ENCODE measurements at places on chromosomes 6 and 20.

- no peak for DNase-seq
Observed at GRCh38 chr6:11367638-11368199, 135.3 kb upstream of the NEDD9 start.

DNA sequence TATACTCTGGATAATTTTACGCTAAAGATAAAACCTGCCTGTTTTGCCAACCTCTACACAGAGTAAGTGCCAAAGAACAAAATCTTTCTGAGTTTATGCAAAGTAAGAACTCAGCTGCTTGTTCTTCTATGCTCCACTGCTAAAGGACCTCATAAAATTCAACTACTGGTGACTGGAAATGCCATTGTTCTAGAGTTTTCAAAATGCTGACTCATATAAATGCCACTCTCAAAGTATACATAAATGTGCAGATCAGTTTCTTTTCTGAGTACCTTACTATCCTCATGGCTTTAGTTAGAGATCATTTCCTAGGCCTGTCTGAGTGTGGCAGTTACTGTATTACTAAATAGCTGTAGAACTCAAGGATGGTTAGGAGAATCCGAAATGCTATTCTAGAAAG is 45.6 kb downstream of the LYRM4 start:
- no peak for DNase-seq

DNA sequence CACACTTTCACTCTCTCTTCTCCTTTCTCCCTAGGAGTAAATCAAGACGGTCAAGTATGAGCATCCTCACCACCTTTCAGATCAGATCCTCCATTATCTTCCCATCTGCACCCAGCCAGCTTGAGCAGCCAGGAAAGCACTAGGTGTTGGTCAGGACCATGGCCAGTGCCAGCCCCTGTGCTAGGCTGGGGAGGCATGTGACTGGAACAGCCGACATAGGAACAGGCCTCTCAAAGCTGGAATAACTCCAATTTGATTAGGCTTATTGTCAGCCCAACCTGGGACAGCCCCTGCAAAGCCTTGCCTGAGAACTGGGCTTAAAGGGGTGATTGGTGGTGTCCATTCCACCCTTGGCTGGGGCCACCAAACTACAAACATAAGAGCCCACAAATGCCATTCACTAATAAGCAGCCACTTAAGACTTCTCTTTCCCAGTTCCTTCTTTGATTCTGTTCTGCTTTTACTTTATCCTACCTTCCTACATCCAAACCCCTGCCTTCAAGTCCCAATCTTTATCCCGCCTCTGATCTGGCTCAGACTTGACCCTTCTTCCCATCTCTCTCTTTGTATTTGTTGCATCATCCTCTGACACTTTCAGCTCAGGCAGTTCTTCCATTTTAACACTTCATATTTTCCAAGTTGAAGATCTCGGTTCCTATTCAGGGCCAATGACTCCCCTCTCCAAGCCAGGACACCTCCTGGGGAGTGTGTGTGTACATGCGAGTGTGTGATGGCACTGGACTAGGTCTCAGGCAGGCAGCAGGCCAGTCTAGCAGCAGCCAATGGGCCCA is 4.5 kb upstream of the TREM2 start:
- peak; percentile 65 for DNase-seq

- DNase-seq, result no peak
Observed at GRCh38 chr6:169808608-169808967, 57.2 kb downstream of the ERMARD start.

DNA sequence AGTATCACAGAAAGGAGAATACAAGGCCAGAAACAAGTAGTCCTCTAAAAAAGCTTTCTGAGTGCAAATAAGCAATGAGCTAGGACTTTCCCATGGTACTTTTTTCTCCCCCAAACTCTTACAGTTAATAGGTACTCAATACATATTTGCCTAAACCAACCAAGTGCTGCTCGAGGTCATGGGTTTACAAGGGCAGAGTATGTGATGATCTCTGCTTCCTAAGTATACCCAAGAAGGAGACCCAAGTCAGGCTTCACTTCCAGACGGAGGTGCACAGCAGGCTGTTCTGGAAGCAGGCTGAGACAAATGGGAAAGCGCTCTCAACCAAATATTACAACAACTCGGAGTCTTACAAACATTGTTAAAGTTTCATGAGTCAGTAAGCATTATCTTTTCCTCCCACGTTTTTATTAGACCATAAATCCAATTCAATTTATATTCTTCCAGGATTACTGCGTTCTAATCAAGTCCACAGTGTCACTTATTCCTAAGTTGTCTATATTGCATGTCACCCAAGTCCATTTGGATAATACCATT is 8.1 kb downstream of the FYN start:
- DNase-seq, result no peak

- DNase-seq, result no peak
Observed at GRCh38 chr6:133577851-133578250, 311.1 kb upstream of the TCF21 start.

GRCh38 chr6:144152334-144152900 is 2.1 kb downstream of the STX11 start:
- no peak for DNase-seq

- DNase-seq, result no peak
Observed at GRCh38 chr6:37679539-37680476, 17.9 kb downstream of the MDGA1 start.

DNA sequence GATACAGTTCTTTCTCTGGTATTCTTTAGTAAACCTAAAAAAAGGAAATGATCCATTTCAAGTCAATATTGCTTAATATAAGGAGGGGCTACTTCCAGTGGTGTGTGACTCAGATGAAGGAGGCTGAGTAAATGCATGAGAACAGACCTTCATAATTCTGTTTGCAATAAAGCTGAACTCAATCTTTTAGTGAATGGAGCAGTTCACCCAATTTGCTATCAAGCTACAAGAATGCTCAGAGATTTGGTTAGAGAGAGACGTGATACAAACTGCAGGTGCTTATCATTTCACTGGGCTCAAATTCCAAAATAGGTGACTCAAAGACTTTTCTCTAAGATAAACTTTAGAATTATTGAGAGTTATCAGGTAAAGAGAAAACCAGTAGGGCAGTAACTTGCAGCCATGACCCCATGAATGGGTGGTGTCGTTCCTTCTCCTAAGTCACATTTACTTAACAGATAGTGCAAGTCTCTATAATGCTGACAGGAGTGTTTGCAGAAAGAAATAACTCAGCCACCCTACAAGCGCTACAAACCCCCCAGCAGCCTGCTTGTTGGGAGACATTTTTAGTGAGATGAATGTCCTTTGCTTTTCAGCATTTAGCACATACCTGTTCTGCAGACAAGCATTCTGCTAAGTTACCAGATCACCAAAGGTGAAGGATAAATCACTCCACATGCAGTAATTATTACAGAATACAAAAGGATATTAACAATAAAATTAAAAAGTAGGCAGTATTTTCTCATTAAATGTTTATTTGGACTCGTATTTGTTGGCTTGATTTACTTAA is 16.4 kb upstream of the BLOC1S5 start:
- DNase-seq, result peak; percentile 49

GRCh38 chr20:7302250-7302649 is 534.8 kb downstream of the BMP2 start:
- no peak for DNase-seq

DNA sequence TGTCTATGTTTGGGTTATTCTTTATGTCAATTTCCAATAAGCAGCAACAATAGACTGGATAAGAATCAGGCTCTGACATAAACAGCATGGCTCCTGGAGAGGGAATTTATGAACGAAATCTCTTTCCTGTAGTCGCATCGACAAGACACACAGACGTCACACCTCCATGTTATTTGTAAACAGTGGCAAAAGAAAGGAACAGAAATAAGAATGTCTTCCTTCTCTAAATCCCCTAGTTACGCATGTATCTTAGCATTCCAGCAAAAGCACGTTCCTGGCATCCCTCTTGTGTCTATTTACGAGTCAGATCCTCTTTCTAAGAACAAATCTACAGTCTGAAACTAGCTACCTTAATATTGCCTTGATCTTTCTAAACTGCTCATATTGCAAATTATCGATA is 559.1 kb upstream of the JAG1 start:
- no peak for DNase-seq

DNA sequence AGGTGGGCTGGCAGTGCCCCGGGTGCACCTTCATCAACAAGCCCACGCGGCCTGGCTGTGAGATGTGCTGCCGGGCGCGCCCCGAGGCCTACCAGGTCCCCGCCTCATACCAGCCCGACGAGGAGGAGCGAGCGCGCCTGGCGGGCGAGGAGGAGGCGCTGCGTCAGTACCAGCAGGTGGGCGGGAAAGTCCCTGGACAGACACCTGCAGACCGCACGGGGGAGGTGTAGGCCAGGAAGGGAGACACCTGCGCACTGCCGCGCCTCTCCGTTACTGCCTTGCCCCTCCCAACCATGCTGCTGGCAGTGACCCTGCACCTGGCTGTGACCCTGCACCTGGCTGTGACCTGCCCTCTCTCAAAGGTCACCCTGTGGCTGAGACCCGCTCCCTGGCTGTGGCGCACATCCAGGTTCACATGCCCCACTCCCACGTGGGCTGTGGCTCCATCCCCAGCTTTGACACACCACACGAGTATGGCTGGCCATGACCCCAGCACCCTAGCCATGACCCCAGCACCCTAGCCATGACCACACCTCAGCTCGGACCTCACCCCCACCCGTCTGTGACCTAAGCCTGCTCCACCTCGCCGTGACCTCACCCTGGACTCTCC is 11.6 kb downstream of the RBCK1 start:
- DNase-seq, result no peak

- DNase-seq, result no peak
Observed at GRCh38 chr6:95288251-95288650, 289.1 kb upstream of the MANEA start.

- DNase-seq, result no peak
Observed at GRCh38 chr6:99136488-99136887, 188.7 kb upstream of the FBXL4 start.

DNA sequence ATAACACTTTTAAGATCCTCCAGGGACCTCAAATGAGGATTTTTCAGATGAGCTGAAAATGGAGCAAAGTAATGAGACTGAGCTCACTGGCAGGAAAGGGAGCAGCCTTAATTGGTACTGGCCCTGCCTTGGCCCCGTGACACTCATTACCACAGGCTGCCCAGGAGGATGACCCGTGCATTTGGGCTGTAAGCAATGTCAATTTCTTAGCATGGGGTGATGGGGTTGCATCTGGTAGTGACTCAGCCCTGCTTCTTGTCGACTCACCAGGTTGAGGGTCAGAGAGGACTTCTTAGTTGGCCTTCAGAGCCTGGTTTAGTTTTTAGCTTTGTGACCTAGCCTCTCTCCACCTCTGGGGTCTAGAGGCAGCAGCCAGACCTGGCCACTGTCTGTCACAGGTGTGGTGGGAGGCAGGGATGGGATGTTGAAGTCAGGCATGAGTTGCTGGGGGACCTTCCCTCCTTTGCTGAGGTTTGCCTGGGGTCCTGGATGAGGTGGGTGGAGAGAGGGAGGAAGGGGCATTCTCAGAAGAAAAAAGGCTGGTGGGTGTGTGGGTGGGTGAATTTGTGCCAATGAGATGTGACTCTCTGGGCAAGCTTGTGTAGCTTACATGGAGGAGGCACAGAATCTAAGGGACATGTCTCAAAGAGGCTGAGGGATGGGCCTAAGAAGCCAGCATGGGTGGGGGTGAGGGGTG is 25.9 kb upstream of the EPB41L1 start:
- no peak for DNase-seq

DNA sequence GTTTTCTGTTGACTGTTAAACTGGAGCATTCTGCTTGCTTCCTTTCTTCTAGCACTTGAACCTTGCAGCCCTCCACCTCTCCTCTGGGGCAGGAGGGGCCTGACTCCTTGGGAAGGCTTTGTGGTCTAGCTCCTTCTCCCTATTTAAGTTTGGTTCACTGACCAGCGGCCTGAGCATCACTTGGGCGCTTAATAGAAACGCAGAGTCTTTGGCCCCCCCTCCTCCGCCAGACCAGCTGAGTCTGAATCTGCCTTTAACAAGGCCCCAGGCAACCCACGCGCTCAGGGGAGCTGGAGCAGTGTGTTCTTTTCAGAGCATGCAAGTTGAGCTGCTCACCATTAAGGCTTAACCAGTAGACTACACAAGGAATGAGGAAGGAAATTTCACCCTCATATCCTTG is 225.7 kb downstream of the NRN1 start:
- no peak for DNase-seq

GRCh38 chr6:41871691-41872090 is 23.5 kb downstream of the USP49 start:
- DNase-seq, result no peak

DNA sequence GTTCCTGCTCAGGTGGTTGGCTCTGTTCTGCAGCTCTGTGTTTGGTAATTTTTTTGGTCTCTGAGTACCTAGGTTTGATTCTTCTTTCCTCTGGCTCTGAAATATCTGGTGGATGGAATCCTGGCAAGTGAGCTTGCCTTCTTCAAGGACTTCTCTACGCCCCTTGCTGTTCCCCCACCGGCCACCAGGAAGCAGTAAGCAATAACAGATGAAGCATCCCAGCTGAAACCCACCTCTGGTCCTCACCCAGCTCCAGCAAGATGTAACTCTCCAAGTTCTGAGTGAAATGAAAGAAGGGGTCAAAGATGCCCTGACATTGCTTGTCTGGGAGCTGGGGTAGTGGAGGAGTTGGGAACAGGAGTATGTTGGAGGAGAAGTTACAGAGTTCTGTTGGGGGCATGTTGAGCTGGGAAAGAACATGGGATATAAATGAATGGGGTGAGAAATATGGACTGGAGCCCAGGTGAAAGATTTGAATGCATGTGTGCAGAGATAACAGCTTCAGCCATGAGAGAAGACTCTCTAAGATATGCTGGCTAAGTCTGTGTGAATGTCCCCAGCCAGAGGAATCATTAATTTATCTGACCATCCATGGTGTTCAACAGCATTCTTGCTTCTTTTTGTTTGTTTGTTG is 51.3 kb upstream of the GLP1R start:
- DNase-seq, result peak; percentile 71

- peak; percentile 76 for DNase-seq
Observed at GRCh38 chr6:116779573-116780164, 14.2 kb upstream of the FAM162B start.

DNA sequence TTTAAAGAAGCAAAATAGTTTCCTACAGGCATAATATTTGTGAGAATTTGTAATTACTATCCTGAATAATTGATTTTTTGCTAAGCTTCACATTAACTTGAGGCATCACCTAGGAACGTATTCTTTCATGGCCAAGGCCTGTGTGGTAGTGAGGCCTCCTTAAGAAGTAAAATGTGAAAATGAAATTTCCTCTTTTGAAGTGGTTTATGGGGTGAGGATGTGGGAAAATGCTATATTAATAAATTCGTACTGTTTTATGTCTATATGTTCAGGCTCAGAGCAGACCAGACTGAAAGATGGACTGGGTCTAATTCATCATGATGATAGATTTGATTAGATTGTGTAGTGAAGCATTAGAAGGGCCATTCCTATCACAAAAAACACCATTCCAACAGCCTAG is 33.1 kb downstream of the MYLIP start:
- no peak for DNase-seq

GRCh38 chr20:16387666-16388065 is 185.6 kb downstream of the KIF16B start:
- peak; percentile 14 for DNase-seq

DNA sequence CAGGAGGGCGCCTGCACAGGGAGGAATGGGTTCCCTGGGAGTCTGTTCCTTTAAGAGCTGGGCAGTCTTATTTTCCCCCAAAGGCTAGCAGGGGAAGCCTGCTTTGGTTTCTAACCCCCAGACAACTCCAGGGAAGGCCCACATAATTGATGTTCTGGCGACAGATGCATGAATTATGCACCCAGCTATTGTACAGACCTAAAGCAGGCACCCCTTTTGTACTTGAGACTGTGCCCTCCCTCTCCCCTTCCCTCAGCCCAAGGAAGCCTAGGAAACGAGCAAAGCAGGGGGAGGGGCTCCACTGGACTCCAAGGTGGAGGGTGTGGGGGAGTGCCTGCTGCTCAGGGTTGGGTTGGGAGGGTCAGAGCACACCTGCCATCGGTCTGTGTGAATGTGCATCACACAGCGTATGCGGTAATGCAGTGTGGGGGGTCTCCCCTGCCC is 102.1 kb downstream of the KCNB1 start:
- DNase-seq, result no peak

All from hematopoietic multipotent progenitor cell treated with erythropoietin and hydrocortisone succinate and interleukin-3 and kit ligand, for 6 days (in vitro differentiated cells).